ENCODE measurements at places on chromosomes 1 and 21. TPM values are rescaled to one million over a fixed set of nuclear protein-coding genes. Genes with fewer than 3 reads are reported as not detected.
A peak's percentile ranks its signal among the peaks of the same experiment; 100 is the strongest.

KRTAP10-5 gene
- not detected for total RNA-seq

DNA sequence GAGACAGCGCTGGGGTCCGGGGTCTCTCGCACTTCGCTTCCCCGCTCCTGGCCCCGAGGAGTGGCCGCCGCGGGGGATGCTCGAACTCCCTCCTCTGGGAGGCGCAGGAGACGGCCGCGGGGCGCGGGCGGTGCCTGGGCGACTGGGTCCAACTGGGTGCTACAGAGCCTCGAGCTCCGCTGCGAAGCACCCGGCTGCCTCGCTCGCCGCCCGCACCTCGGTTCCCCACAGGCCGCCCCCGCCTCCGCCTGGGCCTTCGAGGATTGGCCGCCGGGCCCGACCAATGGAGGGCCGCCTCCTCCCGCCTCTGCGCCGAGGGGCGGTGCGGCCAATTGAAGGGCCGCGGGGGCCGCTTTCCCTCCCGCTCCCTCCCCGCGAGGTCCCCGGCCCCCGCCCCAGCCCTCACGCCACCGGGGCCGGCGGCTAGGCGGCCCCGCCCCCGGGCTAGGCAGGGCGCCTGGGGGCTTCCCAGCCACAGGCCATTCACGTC is at the start of gene CNN3:
Gene CNN3 (minus strand): TSS at position 196 of the 490 bp plus-strand sequence. CDS start 216 bp downstream, outside the sequence.
- DNase-seq: peak; percentile 99

DNA sequence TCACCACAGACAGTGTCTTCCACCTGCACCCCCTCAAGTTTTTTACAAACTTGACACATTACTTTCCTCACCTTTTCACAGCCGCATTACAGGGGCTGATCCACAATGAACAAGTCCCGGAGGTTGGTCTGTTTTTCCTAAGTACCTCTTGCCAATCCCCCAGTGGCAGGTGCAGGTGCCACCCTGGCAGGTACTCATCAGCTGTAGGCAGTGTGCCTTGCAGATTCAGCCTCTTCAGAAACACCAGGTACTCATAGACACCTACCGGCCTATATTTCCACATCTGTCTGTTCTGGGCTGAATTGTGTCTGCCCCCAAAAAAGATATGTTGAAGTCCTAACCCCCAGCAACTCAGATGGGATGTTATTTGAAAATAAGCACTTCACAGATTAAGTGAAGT is 81.4 kb upstream of the CNIH3 start:
- DNase-seq: no peak

GRCh38 chr21:44934797-44935532 is 4.9 kb upstream of the SLX9 start:
- no peak for DNase-seq

ADORA3 gene
- total RNA-seq: not detected

OR2T29 gene
- total RNA-seq: not detected

All from osteoblast (primary cell).